ENCODE measurements at places on chromosomes 4 and X. TPM values are rescaled to one million over a fixed set of nuclear protein-coding genes. Genes with fewer than 3 reads are reported as not detected.
A peak's percentile ranks its signal among the peaks of the same experiment; 100 is the strongest.

MAGED2 gene
- 58.8 TPM for total RNA-seq

TEC gene
- total RNA-seq = 0.67 TPM

ACSL4 gene
- 146 TPM for total RNA-seq

IL3RA gene
- not detected for total RNA-seq

FAM156B gene
- 12.6 TPM for total RNA-seq

DNA sequence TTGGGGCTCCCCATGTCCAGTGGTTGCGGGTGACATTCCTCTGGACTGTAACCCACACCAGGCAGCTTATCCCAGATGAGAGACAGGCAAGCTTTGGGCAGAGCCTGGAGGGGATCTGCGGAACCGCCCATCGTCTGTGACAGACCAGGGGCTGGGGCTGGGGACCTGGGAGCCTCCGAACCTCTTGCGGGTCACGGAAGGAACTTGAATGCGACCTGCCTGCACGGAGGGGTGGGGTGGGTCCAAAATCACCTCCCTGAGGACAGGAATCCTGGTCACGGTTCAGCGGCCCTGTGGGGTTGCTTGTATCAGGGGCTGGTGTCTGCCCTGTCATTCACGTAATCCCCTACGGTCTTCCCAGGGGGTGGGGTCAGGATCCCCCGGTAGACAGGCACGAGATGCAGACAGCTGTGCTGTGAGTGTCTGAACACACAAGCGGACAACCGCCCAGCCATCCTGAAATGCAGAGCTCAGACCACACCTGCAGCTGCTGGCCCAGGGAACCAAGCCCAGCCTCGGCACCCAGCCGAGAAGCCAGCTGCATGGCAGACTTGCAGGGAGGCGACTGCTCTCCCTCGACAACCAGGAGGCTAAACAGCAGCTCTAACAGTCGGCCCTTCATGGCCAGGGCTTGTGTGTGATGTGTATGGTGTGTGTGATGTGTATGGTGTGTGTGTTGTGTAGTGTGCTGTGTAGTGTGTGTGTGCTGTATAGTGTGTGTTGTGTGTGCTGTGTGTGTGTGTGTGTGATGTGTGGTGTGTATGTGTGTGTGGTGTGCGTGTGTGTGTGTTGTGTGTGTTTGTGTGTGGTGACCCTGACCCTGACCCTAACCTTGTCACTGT is 105.9 kb upstream of the ADRA2C start:
- no peak for DNase-seq

DNA sequence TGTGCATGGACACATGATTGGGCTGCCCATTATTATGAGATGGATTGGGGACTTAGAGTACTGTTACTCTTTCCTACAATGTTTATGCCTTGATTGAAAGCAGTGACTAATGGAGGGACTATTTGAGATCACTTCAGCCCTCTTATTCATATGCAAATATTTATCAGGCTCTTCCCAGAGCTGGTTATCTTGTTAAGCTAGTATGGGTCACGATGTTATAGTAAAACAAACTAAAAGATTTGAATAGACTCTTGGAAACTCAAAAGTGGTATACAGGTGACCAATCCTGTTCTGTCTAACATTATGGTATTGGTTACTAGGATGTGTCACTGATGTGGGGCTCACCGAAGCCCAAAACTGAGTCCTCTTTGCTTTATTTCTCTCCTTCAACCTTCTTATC is 306.2 kb upstream of the CASK start:
- no peak for DNase-seq

DNA sequence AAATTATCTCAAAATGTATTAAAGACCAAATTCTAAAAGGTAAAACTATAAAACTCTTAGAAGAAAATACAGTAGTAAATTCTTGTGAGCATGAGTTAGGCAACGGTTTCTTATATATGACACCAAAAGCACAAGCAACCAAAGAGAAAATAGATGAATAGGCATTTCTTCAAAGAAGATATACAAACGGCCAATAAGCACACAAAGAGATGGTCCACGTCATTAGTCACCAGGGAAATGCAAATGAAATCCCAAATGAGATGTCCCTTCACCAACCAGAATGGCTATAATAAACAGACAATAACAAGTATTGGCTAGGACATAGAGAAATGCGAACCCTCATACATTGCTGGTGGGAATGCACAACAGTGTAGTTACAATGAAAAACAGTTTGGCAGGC is 44.6 kb downstream of the RAB33A start:
- no peak for DNase-seq

GRCh38 chrX:130401415-130402207 is at the start of gene RBMX2:
Gene RBMX2 (plus strand): TSS chrX:130401987. CDS start chrX:130402033, 46 bp downstream.
- DNase-seq = peak; percentile 65
